Right kidney (tissue), 9 donors: ENCODE measurements at places on chromosomes 1 and 21.

DNA sequence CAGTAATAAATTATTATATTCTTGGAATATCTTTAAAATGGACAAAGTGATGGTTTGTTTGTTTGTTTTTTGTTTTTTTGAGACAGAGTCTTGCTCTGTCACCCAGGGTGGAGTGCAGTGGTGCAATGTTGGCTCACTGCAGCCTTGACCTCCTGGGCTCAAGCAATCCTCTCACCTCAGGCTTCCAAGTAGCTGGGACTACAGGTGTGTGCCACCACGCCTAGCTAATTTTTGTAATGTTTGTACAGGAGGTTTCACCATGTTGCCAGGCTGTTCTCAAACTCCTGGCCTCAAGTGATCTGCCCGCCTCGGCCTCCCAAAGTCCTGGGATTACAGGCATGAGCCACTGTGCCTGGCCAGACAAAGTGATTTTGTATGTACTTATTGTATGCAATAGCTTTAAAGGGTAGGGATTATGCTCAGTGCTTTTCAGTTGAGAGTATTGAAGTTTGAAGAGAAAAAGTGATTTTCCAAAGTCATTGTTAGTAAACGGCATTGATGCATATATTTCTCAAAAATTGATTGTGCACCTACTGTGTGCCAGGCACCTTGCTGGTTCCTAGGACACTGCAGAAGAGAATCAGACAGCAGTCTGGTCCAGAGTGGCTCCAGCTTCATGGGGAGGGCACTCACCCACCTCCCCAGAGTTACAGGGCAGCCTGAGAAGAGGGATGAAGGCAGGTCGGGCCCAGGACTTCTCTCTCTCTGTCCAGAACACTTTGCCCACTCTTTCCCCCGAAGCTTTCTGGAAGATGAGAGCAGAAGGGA, 34.2 kb upstream of the TTC22 start:
- no peak for DNase-seq

- DNase-seq, result no peak
Observed at GRCh38 chr1:32390904-32391870, 3.1 kb downstream of the BSDC1 start.

- no peak for DNase-seq
Observed at GRCh38 chr21:41230497-41230896, 62.5 kb downstream of the BACE2 start.

GRCh38 chr1:179530352-179530751, 45.4 kb downstream of the NPHS2 start:
- DNase-seq, result no peak

- peak; percentile 18 for DNase-seq
Observed at GRCh38 chr1:48955774-48956173, 179.1 kb upstream of the BEND5 start.

DNA sequence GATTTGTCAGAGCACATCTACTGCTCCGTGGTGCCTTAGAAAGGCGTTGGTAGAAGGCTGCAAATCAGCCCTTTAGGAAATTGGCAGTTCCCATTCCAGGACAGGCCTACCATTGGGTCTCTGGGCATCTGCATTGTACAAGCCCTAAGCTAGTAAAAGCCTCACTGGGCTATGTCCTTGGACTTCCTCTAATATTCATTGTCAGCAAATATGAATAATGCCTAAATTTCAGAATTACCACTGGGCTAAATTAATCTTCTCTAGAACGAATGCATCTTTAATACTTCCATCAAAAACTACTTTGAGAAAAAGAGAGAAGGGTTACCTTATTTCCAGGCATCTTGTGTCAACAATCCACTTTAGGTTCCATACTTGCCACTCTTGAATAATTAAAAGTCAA, 41.5 kb upstream of the ATP1A1 start:
- DNase-seq, result no peak

GRCh38 chr1:27591622-27592021, 12.3 kb downstream of the AHDC1 start:
- no peak for DNase-seq

DNA sequence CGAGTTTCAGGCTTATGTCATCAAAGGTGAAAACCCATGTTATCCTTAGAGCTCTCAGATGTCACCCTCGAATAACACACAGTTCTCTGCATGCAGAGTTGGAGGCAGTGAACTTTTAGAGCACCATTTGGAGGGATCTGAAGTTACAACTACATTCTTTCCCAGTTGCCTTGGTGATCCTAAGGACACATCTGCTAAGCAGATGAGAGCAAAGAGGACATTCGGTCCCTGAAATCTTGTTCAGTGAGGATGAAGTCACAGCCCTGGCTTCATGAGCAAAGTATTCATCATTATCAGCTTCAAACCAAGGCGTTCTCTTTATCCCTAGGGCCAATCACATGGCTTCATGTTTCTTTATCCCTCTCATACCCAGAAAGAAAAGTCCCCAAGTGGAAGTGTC, 23.1 kb upstream of the MCOLN2 start:
- no peak for DNase-seq

DNA sequence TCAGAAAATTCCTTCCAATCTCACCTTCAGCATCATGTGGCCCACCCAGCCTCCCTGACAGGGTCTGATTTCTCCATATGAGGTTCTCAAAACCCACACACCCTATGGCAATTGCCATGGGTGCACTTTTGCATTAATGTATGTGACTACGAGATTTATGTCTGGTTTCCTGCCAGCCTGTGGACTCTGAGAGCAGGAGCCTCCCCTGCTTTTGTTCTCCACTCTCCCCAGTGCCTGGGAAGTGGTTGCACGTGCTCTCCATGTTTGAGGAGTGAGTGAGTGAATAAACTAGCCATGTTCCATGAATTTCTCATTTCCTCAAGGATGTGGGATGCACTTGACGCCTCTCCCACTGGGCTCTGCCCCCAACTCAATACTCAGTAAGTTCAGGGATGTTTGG, 91.2 kb downstream of the ACTL8 start:
- no peak for DNase-seq

- DNase-seq, result no peak
Observed at GRCh38 chr1:149881876-149882275, 17.5 kb upstream of the BOLA1 start.

DNA sequence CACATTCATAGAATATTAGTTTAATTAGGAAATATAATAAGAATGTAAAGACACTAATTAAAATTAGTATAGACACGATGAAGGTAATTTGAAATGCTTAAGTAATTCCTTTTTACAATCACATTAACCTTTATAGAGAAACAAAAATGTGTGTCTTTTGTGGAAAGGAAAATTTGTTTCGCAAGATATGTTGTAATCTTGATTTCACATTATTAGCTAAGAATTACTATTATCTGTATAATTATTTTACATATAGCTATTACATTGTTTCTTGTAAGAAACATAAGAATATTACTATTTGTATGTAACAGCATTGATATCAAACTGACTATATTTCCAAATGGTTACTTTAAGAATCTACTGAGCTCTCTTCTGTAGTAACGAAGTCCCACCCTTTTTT, 111.2 kb downstream of the PTPRC start:
- no peak for DNase-seq

GRCh38 chr1:226816576-226816975, 53.8 kb upstream of the PSEN2 start:
- DNase-seq, result no peak

DNA sequence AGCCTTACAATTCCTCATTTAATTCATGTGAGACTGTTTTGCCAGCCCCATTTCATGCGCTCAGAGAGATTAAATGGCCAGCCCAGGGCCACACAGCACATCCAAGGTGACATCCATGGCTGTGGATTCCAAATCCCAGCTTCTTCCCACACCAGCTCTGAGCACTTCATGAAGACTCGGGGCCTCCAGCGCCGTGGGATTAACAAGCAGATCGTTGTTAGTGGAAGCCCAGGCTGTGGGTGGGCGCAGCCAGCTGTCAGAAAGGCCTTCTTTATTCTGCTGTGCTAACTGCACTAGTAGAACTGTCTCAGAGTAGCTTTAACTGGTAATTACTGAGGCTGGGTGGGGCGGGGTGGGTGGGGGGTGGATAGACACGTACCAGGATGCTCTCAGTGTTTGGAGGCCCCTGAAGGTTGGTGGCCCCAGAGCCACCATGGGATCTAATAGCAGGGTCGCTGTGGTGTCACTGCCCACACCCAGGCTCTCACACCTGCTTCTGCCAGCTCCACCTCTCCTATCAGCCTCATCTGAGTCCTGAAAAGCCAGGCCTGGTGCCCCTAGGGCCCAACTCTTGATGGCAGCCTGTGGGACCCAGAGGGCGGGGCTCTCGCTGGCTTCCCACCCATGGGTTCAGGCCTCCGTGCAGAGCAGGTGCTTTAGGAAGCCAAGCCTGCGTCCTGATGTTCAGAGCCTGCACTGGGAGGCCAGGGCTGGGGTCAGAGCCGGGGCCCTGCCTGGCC, 3.4 kb downstream of the BMP8A start:
- DNase-seq, result no peak

- DNase-seq, result no peak
Observed at GRCh38 chr1:17066361-17067068, 12.7 kb upstream of the SDHB start.

DNA sequence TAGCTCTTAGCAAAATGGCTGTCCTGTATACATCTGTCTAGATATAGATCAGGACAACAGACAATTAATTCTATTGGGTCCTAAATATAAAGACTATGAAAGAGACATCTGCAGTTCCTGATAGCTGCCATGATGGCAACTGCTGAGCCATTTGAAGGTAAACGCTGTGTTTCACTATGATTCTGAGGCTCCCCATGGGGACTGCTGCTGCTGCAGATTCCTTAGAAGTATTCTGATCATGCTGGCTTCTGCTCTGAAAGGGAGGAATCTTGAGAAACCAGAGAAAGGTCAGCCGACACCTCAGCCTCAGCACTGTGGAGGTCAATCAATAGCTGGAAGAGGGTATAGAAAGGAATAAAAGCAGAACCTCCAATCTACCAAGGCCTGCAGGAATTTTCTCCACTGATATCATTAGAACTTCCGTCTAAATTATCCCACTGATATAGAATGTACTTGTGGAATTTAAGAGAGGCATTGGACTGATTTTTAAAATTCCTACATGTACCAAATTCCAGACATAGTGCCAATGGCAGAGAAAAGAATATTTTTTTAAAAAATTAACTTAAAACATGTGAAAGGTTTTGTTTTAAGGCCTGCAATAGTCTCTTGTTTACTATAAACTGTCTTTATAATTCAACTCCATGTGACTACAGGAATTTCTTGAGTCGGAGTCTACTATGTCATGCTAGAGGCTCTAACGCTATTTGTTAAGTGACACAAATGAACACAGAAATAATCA, 53.2 kb downstream of the DDAH1 start:
- DNase-seq, result no peak

GRCh38 chr1:22685591-22686059, 25.0 kb upstream of the EPHB2 start:
- DNase-seq, result peak; percentile 57
